Activated CD8-positive, alpha-beta T cell treated with anti-CD3 and anti-CD28 coated beads for 36 hours (primary cell): ENCODE measurements at places on chromosomes 11 and 22.

DNA sequence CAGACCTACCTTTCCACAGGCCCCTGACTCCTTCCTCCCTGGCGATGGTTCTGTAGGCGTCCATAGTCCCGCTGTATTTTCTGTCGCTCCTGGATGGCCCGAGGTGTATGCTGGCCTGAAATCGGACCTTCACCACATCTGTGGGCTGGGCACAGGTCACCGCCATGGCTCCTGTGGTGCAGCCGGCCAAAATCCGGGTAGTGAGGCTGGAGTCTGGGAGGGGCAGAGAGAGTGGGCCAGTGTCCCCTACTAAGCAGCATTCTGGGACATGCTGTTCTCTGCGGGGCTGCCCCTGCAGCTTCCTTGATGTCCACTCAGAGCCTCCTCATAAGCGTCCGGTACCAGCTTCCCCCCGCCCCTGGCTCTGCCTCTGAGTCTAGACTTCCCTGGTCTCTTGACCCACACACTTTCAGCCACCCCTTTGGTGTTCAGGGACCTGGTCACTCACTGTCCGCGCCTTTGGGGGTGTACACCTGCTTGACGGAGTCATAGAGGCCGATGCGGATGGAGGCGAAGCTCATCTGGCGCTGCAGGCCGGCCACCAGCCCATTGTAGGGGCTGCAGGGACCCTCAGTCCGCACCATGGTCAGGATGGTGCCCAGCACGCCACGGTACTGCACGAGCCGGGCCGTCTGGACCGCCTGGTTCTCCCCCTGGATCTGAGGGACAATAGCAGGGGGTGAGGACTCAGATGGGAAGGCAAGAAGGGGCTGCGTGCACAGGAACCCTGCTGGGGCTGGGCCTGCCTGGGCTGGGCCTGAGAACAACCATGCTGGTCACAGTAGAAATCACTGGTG, 3.0 kb downstream of the UCP3 start:
- DNase-seq, result no peak

- no peak for DNase-seq
Observed at GRCh38 chr22:19464546-19464945, 14.4 kb downstream of the UFD1 start.

GRCh38 chr22:27876684-27877083, 42.4 kb downstream of the PITPNB start:
- no peak for DNase-seq

DNA sequence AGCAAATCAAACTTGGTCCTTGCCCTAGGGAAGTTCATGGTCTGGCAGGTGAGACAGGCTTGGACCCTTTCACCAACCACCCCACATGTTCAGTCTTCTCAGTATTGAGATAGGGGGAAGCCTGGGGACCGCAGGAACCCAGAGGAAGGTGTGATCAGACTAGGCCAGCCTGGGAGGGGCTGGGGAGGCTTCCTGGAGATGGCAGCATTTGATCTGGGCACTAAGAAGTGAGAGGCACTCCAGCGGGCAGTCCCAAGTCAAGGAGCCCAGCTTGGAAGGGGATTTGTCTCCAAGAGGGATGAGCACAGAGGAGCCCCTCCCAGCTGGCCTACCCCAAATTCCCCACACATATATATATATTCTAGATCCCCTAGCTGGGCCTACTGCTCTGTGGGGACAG, 5.4 kb downstream of the LRRC32 start:
- peak; percentile 48 for DNase-seq

- DNase-seq, result no peak
Observed at GRCh38 chr11:103536335-103536722, 427.1 kb downstream of the DYNC2H1 start.

- DNase-seq, result no peak
Observed at GRCh38 chr11:34004236-34004635, 47.3 kb upstream of the CAPRIN1 start.
